ENCODE measurements at places on chromosomes 6 and 20.
A peak's percentile ranks its signal among the peaks of the same experiment; 100 is the strongest.

GRCh38 chr20:39631557-39631956, 669.4 kb downstream of the DHX35 start:
- no peak for DNase-seq

DNA sequence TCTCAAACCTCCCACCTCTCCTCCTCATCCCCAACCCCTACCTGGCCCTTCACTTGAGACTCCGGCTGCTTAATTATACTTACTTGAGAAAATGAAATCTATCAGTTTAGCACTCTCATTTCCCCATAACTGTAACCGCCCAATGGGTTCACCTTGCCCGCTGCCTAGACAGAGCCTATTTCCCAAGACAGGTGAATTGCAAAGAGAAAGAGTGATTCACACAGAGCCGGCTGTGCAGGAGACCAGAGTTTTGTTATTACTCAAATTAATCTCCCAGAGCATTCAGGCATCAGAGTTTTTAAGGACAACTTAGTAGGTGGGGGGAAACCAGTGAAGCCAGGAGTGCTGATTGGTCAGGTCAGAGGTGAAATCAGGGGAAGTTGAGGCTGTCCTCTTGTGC, 301.4 kb upstream of the CDYL start:
- no peak for DNase-seq

DNA sequence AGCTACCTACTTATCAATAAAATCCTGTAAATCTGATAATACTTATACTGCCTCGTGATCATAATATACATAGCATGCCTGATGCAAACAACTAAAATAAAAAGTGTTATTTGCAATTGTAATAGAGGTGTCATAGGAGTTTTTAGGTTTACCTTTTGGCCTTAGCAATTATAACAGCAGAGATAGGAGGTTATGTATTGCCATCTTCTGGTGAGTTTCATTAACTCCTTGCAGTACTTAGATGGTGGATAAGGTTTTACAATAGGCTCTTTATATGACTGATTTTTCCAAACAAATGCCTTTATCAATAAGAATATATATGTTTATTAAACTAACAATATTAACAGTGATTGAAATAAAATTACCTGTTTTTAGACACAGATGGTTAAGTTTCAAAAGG, 27.8 kb upstream of the MYCT1 start:
- peak; percentile 5 for DNase-seq

DNA sequence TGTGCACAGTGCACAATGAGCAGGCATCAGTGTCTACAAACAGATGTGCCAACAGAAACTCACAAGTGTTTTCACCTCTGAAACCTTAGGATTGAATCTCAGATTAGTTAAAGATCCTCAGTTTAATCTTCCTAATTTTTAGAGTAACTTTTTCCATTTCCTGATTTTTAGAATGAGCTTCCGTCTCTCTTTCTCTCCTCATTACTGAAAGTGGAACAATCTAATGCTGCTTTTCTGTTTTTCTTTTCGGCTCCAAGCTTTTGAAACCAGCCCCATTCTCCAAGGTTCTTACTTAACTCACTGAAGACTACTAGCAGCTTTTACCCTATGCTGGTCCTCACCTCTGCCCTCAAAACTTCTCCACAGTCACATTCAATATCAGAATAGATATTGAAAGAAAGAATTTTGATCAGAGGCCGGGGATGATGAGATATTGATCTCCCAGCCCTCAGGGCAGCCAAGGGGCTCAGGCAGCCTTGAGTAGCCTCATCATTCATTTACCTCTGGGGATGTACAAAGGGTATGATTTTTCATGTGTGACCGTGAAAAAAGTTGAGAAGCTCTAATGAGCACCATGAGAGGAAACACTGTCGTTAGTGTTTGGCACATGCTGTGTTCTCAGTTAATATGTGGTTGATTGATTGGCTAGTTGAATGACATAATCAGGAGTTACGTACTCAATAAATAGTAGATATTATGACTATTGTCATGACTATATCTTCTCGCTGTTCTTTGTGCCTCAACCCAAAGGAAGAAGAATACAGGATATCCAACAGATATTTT, 11.9 kb upstream of the STK38 start:
- no peak for DNase-seq

GRCh38 chr6:39892490-39893129, 41.7 kb downstream of the MOCS1 start:
- DNase-seq = peak; percentile 64

- no peak for DNase-seq
Measured at GRCh38 chr6:2839982-2840748, 1.5 kb downstream of the SERPINB1 start.

GRCh38 chr20:18524646-18525045, 16.9 kb downstream of the SEC23B start:
- DNase-seq = no peak

DNA sequence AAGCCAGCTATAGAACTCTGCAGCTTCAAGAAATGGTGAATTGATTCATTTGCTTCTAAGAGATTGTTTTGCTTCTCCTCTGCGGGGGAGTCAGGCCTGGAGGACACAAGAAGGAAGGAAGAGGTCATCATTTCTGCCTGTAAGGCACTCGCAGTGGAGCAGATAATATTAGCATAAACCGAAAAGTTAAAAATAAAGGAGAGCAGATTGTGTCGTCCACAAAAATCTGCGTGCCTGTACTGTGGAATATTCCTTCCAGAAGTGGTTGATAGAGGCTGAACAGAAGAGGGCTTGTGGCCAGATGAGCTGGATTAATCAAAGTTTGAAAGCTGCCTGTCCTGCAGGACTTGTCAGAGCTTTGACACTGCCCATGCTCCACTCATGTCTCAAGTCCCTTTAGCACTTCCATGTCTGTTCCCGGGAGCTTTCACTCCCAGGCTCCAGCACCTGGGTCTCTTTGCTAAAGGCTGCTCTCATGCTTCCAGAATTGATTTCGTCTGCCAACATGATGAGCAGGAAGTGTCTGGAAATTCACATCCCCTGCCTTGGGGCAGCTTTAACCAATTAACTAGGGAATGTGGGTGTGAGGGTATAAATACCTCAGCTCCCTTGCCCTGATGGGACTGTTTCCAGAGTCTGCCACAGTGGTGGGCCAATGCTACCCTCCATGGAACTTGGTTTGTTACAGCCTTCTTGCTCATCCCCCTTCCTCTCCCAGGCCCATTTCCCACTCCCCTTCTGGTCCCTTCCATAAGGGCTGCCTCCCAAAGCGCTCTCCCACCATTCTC, 65.1 kb upstream of the STX16 start:
- no peak for DNase-seq

DNA sequence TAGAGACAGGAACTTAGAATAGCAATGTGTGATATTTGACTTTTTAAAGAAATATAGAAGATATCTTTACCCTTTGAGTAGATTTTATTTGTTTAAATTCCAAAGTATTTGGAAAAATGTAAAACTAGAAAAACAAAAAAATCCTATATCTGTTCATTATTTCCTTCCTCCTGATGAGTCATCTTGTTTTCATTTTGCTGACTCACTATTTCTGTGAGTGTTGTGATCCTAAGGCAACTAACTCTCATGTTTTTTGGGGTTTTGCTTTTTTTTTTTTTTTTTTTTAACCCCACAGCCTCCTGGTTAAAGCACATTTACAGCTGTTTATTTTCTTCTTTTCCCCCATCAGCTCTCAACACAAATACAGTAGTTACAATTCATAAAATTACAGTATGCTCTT, 37.8 kb upstream of the THEMIS start:
- DNase-seq = no peak

GRCh38 chr6:114449659-114450058, 106.8 kb upstream of the HS3ST5 start:
- DNase-seq = no peak

DNA sequence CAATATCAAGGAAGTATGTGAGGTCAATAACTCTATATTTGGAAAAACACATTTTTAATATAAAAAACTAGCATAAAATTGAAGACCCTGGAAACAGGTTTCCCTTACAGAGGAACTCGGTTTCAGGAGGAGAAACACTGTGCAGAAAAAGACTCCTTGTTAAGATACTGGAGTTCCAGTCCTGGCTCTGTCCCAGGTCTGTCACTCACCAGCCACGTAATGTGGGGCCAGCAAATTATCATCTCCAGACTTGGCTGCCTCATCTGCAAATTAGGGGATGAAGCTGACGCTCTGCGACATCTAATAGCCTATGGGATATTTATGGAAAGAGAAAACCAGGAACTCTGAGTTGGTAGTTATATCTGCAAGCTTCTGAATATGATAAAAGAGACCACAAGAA, 702.7 kb downstream of the EPHA7 start:
- no peak for DNase-seq

DNA sequence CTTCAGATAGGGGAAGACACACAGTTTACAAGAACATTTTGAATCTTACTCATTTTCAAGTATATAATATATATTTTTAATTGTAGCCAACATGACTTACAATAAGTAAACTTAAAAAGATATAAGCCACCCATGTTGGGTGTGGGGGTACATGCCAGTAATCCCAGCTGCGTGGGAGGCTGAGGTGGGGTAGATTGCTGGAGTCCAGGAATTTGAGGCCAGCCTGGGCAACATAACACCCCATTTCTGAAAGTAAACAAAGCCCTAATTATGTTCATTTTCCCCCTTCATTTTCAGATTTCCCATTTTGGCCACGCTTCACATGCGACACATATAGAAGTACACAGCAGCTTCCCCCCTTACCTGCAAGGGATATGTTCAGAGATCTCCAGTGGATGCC, 30.5 kb downstream of the SERPINB6 start:
- DNase-seq = no peak

DNA sequence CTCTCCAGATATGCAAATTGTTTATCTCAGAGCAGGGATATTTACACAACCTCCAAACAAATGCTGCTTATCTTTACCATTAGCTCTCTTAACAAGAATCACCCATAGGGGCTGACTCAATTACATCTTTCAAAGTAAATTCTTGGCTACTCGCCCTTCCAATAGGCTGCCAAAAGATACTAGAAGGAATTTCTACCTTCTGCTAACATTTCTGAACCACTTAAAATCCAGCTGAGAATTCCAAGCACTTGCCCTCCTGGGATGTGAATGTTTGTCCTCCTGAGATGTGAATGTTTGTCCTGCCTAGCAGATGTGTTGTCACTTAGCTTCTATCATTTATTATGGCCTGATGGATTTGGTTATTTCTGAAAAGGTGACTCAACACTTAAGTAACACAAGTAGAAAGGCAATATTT, 388.0 kb downstream of the GJA1 start:
- DNase-seq = peak; percentile 20

GRCh38 chr6:122609881-122610689, at the start of gene PKIB:
TSS of gene PKIB (plus strand) at chr6:122610405. CDS start at chr6:122717795, 107,390 bp downstream.
- DNase-seq = peak; percentile 84

DNA sequence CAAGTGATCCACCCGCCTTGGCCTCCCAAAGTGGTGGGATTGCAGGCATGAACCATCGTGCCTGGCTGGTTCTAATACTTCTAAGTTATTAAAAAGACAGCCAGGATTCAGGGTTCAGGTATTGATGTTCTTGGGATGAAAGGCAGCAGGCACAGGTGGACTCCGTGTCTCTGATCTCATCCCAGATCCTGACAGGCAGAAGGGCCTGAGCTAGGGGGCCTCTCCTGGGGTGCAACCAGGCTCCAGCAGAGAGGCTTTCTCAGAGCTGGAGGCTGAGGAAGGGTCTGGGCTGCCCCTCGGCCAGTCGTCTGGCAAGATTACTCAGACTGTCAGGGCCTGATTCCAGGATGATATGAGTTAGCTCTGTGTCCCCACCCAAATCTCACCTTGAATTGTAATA, 106.3 kb downstream of the SCML4 start:
- DNase-seq = no peak

GRCh38 chr6:44538807-44539201, 151.3 kb downstream of the CDC5L start:
- DNase-seq = no peak

- DNase-seq = no peak
Measured at GRCh38 chr6:131825946-131826345, 18.1 kb downstream of the ENPP1 start.

DNA sequence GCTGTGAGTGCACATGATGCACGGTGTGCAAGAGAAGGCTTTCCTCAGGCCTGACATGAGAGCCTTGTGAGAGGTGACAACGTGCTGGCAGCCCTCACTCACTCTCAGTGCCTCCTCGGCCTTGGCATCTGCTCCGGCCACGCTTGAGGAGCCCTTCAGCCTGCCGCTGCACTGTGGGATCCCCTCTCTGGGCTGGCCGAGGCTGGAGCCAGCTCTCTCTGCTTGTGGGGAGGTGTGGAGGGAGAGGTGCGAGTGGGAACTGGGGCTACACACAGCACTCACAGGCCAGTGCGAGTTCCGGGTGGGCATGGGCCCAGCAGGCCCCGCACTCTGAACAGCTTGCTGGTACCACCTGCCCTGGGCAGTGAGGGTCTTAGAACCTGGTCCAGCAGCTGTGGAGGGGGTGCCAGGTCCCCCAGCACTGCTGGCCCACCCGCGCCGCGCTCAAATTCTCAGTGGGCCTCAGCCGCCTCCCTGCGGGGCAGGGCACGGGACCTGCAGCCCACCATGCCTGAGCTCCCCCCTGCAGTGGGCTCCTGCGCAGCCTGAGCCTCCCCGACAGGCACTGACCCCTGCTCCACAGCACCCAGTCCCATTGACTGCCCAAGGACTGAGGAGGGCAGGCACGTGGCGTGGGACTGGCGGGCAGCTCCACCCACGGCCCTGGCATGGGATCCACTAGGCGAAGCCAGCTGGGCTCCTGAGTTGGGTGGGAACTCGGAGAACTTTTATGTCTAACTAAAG, 74.9 kb upstream of the BMP5 start:
- DNase-seq = no peak

GRCh38 chr6:6583836-6584235, 4.7 kb upstream of the LY86 start:
- no peak for DNase-seq

DNA sequence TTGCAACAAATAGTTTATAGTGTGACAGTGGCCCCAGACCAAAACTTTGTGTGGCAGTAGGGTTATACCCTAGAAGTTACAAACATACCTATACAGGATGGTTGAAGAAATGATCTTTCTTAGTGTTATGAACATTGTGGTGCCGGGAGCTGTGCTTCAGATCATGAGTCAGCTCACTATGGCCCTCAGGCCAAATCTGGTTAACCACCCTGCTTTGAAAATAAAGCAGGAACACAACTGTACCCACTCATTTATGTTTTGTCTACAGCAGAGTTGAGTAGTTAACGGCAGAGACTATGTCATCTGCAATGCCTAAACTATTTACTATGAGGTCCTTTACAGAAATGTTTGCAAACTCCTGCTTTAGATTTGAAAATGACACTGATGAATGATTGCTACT, 24.3 kb downstream of the AKAP7 start:
- DNase-seq = no peak

DNA sequence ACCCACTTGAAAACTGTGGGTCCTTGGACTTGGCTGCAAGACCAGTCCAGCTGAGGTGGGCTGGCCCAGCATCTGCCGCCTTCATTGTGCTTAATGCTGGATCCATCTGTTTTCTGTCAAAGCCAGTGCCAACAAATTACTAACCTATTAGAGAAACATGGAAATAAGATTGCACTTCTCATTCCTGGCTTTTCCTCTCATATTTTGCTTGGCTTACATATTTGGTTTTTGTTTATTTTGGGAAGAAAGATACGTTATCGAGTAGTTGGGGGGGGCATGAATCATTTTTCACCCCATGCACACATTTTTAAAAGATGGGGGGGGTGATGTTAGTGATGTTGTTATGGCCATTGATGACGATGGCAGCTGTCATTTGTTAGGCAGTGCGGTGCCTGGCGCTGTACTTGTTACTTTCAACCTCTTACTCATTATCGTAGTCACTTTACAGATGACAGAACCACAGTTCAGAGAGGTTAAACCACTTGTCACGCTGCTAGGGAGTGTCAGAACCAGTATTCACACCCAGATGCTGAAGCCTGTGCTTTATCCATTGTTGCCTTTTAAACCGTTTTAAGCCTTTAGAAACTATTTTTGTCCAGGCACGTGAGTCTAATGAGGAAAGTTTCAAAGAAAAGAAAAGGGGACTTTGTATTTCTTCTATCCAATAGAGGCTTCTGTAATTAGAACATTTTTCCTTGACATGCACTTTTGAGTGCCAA, 180.0 kb downstream of the TMEM242 start:
- no peak for DNase-seq

Measured in Caco-2 (cell line).